Stimulated activated effector memory CD8-positive, alpha-beta T cell treated with anti-CD3 and anti-CD28 coated beads, Interleukin-12 subunit alpha, Interleukin-12 subunit beta, amount 100 ng/mL, for 72 hours (primary cell): ENCODE measurements at places on chromosomes 4 and X.

GRCh38 chrX:120625371-120625770 is 4.5 kb downstream of the C1GALT1C1 start:
- no peak for DNase-seq

DNA sequence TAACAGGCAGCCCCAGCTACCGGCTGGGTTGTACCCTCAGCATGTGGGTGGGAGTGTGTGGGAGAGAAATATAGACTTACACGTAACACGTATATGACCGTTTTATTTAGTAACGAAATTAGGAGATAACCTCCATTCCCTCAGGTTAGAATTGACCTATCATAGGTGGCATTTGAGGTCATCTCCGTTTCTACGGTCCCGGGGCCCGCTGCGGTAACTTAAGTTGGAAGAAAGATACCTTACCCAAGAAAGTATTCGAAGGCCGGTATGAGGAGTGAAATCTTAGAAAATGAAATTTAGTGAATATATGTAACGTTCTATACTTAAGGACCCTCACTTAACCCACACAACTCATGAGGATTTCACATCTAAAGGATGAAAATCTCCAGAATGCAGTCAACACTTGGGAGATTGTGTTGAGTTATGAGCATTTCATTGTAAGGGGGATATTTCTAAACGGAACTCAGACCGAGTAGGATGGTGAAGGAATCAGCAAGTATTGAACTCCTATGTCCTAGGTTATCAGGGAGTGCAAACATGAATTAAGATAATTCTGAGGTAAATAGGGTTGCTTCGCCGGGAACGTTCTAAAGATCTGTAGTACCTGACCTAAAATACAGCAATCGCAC is 891 bp downstream of the CISD2 start:
- no peak for DNase-seq

- DNase-seq, result no peak
Measured at GRCh38 chr4:176409627-176410026, 89.9 kb downstream of the SPCS3 start.

- peak; percentile 85 for DNase-seq
Measured at GRCh38 chr4:39976141-39976944, 1.4 kb downstream of the PDS5A start.

DNA sequence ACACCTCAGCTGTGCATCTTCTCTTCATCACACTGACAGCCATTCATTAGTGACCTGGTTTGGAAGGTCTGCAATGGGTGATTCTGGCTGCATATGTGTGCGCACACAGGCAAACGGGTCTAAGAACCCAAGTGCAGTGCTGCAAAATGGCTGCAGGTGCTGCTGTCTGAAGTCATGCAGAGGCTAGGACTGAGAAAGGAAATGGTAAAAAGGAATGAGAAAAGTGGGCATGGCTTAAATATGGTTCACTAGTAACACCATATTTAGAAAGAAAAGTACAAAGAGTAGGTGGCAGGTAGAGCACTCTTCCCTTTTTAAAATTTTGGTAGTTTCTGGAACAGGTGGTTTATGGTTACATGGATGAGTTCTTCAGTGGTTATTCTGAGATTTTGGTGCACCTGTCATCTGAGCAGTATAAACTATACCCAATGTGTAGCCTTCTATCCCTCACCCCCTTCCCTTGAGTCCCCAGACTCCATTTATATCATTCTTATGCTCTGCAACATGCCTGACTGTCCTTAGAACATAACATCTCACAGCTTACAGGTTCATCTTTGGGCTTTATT is 78.4 kb downstream of the CCNG2 start:
- no peak for DNase-seq

GRCh38 chr4:145957302-145957701 is 18.7 kb upstream of the ZNF827 start:
- no peak for DNase-seq

DNA sequence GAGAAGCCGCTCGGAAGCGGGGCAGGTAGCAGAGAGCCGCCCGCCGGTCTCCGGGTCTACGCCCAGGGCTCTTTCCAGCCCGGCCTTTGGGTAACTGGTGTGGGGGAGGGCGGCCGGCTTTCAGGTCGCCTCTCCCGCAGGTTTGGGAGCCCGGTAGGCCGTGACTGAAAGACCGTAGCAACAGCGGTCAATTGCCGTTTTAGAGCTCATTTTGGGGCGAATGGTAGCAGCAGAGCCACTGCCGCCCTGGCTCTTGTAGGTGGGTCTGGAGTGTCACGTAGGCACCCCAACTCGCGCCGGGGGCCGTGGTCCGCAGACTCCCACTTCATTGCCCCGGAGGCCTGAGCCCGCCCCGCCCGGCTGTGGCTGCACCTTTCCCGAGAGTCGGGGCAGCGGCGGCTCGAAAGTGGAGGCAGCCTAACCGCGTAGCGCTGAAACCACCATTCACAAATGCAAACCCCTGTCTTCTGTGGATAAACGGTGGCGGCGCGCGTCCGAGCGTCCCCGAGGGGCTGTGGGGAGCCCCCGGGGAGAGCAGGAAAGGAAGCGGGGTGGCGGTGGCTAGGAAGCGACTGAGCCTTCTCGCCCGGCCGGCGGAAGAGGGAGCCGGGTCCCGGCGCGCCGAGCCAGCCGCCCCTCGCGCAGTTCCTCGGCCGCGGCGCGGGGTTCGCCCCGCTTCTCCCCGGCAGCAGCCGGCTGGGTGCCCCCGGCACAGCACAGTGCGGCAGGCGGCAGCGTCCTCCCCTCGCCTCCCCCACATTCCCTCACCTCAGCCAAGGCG is 2185.1 kb upstream of the TENM3 start:
- DNase-seq, result no peak

DNA sequence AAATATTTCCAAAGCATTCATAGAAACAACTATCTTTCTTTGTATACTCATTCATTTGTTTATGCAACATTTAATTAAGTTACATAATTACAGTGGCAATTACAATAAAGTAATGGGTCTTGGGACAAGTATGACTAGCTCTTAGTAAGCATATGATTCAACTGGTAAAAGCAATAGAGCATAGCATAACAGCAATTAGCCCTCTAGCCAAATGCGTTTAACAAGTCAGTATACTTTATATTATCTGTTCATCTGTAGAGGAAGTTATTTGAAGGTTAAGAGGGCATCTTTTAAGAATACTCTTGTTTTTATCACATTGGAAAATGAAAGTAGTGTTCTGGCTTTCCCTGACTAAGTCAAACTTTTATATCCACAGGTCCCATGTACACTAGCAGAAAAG is 198.1 kb upstream of the UGT8 start:
- DNase-seq, result no peak

- DNase-seq, result no peak
Measured at GRCh38 chrX:130696542-130696941, 206.5 kb downstream of the ENOX2 start.

DNA sequence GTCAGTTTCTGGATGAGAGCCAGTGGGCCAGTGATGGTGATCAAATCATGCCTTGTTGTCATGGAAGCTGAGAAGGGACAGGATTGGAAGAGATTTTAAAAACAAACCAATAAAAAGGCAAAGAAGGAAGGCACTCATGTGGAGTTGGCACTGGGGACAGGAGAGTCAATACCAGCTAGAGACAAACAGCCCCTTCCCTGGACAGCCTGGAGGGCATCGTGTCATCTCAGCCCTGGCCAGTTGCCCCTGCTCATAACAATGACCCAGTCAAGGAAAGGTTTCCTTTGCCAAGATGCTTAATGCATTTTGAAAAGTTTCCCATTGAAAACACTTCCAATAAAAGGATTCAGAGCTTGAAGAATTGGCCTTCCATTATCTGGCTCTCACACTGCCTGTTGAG is 55.5 kb downstream of the SCML1 start:
- no peak for DNase-seq

DNA sequence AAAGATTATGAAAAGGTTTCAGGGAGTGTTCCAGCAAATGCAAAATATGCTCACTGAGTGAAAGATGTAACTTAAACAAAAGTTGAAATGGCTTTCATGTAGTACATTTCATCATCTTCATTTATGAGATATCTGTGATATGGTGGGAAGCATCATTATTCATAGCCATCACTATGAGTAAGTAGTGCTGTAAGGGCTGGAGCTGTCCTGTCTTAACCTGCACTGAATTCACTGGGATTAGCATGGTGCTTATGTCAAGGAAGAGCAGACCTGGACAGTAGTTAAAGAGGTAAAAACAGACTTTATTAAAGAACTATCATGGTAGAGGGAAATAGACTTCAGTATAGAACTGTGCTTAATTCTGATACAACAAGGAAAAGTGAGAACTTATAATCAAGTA is 1347.3 kb downstream of the RPA4 start:
- DNase-seq, result no peak

GRCh38 chr4:106971636-106972035 is 64.5 kb downstream of the DKK2 start:
- no peak for DNase-seq

DNA sequence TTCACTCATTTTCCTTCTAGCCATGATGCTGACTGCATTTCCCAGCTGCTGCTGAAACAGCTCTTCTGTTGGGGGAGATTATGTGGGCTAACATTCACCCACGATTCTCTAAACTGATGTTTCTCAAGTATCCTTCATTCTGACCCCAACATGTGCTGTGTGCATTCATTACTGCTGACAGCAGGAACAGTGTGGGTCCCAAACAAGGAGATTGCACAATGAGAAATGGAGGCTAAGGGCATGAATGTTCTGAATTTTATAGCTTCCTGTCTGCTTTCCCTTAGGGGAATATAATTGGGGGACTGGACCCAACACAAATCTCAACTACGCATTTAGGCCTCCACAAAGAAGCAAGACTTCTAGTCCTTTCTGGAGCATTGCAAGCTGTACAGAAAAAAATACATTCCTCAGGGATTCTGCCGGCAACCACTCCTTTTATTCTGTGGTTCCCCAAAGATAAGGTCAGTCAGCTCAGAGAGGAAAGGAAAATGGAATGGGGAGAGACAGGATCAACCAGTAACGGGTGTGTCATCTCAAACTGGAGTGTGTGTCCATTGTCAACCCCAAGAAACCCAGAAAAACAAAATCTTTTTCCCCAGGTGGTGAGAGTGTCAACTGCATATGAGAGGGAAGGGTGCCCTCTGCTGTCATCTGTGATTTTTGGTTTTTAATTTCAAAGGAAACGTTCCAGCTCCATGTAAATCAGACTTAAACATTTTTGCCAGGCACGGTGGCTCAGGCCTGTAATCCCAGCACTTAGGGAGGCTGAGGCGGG is 81.5 kb upstream of the EGFL6 start:
- DNase-seq, result peak; percentile 2

DNA sequence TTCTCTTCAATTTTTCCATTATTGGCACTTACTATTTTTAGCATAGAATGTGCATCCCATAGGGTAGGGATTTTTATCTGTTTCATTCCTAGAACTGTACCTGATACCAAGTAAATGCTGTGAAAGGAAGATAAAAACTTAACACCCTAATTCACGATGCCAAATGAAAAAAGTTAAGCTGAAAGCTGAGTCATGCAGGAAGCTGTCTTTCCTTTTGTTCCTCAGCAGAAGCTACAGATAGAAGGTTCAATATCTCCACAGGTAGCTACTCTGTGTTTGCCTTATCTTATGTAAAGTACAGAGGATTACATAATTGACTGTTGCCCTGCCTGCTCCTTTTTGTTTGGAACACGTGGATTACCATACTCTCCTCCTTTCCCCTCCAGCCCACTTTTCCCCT is 77.0 kb downstream of the LRP2BP start:
- DNase-seq, result no peak

DNA sequence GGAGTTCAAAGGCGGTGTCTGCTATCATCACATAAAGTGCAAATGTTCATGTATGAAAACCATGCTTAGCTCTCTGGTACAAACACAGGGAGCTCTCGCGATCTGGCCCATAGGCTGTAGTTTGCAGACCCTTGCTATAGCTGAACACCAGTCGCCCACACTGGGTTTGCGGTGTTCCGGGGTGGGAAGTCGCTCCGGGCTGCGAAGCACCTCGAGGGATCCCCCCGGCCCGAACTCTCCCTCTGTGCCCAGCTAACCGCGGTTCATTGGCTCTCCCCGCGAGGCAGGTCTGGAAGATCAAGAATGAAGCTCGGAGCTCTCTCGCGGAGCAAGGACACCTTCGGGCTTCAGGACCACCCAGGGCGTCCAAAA is 341 bp upstream of the PRPS2 start:
- no peak for DNase-seq

- no peak for DNase-seq
Measured at GRCh38 chrX:91311969-91312368, 122.7 kb upstream of the PABPC5 start.

DNA sequence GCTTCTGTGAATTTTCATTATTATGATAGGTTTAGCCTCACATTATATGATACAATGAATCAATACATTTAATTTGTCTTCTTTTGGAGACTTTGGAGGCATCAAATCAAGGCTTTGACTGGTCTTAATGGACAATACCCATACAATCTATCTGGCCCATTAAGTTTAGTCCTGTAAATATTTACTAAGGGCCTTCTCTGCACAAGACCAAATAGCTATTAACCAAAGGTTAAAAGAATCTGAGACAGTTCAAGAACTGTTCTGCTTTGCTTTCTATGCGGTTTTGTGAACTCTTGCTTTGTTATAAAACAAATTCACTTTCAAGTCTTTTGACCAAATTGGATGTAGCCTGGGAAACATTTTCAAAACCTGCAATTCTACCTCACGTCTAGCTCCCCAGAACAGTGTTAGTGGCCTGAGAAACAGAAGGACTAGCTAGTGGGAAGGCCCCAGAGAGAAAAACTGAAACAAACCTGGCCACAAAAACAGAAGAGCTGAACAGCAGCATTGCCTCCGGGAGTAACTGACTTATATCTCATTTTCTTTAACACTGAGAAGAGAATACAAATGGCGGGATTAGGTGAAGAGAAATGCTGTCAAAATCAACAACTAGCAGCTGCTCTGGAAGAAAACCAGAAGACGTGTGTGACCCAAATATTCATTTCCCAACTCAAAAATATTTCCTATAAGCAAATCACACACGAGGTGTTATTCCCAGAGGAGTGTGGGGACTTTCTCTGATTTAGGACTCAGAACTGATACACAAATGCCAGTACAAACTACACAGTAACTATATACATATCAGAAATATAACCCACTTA is 548 bp downstream of the TLR1 start:
- no peak for DNase-seq

DNA sequence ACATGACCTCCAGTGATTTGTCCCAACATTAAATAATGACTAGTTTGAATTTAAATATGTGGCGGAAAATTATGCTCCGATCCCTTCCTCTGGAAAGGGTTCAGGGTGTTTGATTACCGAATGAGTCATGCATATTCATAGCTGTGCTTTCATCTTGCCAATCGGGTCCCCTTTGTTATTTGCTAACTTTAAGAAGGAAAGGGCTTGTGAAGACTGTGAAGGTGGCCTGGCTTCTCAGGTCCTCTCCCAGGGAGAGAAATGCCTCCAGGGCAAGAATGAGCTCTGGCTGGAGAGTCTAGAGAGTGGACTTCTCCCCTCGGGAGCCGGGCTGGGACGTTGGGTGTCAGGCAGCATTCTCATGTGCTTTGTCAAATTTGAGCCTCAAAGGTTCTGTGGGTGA is 155.5 kb upstream of the PSAPL1 start:
- DNase-seq, result no peak

- no peak for DNase-seq
Measured at GRCh38 chrX:102126863-102127262, 1.4 kb downstream of the TCEAL2 start.

DNA sequence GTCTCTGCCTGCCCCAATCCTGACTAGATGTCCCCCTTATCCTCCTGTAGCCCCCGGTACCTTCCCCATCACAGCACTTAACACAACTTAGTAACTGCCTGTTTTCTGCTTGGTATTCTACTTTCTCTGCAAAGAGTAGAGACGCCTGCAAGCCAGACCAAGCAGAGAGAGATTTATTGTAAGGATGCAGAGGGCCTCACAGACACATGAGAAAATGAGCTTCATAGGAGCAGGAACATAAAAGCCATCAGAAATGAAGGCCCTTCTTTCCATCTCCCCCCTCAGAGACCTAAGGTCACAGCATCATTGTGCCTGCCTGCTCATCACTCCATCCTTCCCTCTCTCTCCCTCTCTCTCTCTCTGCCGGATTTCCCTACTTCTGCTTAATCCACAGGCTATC is 305.7 kb upstream of the NOCT start:
- DNase-seq, result no peak
